ENCODE measurements at places on chromosomes 2 and 18.

DNA sequence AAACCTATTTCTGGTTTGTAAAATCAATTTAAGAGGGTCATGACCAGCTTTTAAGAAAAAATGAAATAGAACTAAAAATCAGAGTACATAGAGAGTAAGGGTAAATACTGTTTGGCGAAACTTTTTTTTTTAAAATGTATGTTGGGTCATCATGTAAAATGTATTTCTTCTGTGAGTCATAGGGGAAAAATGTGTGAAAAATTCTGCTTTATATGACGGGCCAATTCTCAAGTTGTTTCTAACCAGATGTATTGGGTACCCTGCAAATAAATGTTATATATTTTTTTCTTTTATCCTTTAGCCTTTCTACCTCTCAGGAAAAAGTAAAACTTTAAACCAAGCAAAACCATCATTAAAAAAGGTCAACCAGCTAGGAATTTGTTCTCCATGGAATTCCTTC, 13.9 kb downstream of the AFTPH start:
- DNase-seq, result no peak

DNA sequence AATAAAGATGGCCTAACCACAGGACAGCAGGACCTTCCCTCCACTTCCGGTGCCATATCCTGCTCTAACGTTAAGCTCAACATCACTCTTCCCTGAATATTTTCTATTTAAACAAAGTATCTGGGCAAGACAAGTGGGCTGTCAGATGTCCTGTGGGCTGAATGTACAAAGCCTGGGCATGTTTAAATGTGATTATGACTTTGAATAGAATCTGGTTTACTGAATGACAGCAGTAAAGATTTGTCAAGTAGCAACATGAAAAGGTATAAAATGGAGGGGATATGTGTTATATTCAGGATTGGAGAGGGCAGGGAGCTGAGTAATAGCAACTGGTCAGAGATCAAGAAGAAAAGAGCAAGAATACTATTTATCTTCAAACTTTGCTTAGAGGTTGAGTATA, 540.9 kb downstream of the NRXN1 start:
- no peak for DNase-seq

- DNase-seq, result no peak
Observed at GRCh38 chr2:46134531-46135227, 162.5 kb upstream of the EPAS1 start.

DNA sequence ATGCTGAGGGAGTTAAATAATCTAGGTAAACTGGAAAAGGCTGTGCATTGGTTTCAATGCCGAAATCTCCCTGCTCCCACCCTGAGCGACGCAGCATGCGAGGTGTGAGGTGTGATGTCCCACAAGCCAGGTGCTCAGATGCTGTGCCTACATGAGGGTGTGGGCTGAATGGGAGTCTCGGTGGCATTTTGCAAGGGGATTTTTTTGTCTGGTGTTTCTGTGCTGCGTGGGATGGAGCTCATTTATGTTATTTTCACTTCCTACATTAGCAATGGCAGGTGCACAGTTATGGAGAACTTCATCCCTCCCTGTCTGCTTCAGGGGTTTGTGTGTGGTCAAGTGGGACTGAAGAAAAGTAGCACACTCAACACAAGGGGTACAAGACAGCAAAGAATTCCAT, 110.2 kb upstream of the CCDC68 start:
- DNase-seq, result no peak

GRCh38 chr2:107687073-107687472, 139.6 kb upstream of the RGPD4 start:
- DNase-seq, result no peak

DNA sequence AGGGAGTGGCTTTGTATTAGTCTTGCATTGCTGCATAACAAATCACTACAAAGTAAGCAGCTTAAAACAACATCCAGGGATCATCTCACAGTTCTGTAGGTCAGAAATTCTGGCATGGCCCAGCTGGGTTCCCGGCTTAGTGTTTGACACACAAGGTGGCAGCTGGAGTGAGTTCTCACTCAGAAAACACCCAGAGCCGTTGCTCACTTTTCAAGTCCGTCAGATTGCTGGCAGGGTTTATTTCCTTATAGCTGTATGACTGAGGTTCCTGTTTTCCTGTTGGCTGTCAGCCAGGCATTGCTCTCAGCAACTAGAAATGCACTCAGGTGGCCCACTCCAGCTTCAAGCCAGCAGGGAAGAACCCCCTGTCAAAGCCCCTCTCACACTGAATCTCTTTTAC, 324.1 kb downstream of the CCDC178 start:
- no peak for DNase-seq

DNA sequence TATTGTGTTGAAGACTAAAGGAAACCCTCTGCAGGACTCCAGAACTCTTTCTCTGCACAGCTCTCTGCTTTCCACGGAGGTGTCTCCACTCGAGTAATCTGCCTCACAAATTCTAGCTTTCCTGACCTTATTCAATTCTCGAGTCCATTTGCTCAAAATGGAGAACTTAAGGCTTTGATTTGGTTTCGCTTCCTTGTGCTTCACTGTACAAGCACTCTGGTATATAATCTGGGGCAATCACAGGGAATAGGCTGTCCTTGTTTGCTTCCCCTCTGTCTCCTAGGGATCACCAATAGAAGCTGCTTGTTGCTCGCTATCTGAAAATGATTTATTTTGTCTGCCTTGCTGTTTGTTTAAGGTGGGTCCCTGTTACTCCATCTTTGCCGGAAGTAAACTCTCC, 129.1 kb upstream of the DOCK10 start:
- DNase-seq, result no peak

DNA sequence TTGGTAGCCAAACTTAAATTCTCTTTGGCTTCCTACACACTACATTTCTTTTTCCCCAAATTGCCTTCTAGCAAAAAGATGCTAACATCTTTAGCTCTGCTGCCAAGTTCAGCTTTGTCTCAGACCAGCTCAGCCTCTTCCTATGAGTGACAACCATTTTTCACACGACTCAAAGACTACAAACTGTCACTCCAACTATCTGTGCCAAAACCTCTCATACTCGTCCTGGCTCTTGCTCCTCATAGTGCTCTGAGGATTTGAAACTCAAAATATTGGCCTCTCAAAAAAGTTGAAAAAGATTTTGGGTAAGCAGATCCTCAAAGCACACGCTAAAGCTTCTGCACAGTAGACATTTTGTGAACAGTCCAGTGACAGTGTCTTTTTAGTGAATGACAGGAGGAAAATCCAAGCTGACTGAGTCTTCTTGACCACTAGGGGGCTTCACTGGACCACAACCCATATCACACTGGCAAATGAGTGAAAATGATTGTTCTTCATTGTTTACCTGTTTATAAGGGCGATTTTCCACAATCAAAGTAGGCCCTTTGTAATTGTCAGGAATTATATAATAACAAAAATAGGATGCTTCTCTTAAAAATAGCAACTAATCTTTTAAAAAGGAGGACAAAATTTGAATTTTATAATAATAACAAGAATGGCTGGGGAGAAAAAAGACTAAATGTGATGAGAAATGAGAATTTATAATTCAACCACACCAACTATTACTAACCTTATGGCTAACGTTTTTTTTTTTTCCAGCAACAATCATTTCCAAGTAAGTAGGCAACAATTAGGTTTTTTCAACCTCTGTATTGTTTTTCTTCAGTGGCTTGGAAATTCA, 85.5 kb upstream of the PGAP1 start:
- DNase-seq, result no peak

GRCh38 chr2:186755066-186755465, 61.2 kb downstream of the FAM171B start:
- no peak for DNase-seq

GRCh38 chr18:27604583-27604982, 419.5 kb upstream of the CHST9 start:
- DNase-seq, result no peak

GRCh38 chr2:146642066-146642465, 1202.8 kb upstream of the ACVR2A start:
- DNase-seq, result no peak

- no peak for DNase-seq
Observed at GRCh38 chr2:191824398-191824797, 22.5 kb downstream of the CAVIN2 start.

- DNase-seq, result no peak
Observed at GRCh38 chr18:34648269-34648985, 61.7 kb upstream of the DTNA start.

DNA sequence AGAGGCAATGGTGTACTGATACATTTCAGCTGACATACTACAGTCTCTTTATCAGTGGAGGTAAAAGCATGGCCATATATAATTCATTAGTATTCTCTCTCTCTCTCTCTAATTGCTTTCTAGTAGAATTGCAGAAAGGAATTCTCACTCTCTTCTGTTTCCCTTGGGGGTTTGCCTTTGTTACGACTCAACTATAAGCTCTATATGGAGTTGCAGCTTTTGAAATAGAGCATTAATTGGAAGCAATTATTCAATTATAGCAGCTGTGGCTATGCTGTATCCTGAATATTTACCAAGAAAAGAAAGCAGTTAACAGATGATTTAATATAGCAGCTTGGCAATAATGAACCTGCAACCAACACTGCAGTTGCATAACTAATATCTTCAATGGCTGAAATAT, 132.7 kb upstream of the STON1 start:
- no peak for DNase-seq

DNA sequence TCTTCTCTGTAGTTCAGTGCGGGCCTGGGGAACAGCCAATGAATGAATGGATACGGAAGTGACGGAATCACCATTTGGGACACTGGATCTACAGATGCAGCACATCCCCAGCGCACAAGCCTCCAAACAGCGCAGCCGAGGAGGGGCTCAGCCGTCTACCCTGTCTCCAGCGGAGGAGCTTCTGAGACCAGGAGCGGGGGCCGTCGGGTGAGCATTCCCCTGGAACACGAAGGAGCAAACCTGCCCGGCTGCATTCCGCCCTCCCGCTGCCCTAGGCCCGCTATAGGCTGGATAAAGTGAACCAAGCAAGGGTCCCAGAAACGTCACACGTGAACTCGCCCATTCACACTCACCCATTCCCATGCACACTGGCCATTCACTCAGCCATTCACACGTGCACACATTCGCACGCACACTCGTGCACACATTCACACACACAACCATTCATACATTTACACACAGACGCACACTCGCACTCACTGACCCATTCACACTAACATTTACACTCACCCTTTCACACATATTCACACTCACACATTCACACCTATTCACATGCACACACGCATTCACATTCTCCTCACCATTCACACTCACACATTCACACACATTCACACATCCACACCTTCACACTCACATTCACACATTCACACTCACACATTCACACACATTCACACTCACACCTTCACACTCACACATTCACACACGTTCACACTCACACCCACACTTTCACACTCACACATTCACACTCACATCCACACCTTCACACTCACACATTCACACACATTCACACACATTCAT, 63.4 kb downstream of the BIN1 start:
- no peak for DNase-seq

GRCh38 chr2:230230087-230230486, 4.6 kb downstream of the SP140 start:
- no peak for DNase-seq

GRCh38 chr2:140624200-140624599, 1506.6 kb downstream of the LRP1B start:
- DNase-seq, result no peak

DNA sequence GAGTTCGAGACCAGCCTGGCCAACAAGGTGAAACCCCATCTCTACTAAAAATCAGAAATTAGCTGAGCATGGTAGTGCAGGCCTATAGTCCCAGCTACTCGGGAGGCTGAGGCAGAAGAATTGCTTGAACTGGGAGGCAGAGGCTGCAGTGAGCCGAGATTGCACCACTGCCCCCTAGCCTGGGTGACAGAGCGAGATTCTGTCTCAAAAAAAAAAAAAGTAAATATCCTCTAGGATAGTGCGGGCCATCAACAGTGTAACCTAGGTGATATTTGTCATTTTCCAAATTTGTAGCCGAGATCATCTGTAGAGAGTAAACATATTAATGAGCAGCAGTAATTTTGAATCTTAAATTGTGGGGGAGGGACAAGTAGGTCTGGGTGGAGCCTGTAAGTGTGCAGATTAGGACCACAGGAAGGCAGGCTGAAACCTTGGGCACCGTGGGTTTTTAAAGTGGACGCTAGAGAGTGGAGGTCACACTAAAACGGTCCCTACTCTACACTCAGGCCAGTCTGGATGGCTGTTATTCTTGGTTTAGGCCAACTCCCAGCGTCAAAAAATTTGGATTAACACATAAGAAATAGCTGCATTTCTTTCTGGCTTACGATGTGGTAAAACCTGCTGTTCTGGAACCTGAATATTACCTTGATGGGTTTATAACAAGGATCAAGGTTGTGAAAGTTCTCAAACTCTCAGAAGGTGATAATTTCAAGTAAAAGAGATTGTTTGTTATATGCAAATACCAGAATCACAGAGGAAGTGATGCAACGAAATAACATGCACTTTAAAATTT, 22.7 kb upstream of the TET3 start:
- DNase-seq, result no peak

DNA sequence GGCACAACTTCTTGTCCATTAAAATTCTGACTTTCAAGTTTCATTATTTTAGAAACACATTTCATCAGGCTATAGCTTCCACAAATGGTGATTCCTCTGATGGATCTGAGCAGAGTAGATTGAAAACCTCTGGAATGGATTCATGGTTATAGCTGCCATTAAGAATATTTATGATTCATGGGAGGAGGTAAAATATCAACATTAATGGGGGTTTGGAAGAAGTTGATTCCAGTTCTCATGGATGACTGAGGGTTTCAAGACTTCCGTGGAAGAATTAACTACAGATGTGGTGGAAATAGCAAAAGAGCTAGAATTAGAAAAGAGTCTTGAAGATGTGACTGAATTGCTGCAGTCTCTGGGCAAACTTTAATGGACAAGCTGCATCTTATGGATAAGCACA, 797.4 kb downstream of the SUCLG1 start:
- no peak for DNase-seq

Measured in activated CD4-positive, alpha-beta T cell treated with anti-CD3 and anti-CD28 coated beads for 1 hour (primary cell).